Right atrium auricular region (tissue), 2 donors: ENCODE measurements at places on chromosomes 6 and 20.

GRCh38 chr6:23535101-23535500 is 590.9 kb upstream of the NRSN1 start:
- no peaks in the 10 kb centered on the region for H3K4me1 ChIP-seq
- H3K27ac ChIP-seq, result no peak overlapping the region
- no peak for DNase-seq
- H3K27me3 ChIP-seq, result no peaks in the 10 kb centered on the region

- H3K27me3 ChIP-seq, result no peaks in the 10 kb centered on the region
- no peak overlapping the region for H3K4me3 ChIP-seq
- no peak for DNase-seq
- no peaks in the 10 kb centered on the region for H3K36me3 ChIP-seq
- H3K4me1 ChIP-seq, result no peaks in the 10 kb centered on the region
- no peak overlapping the region for H3K27ac ChIP-seq
Measured at GRCh38 chr6:23633996-23634395, 492.0 kb upstream of the NRSN1 start.

DNA sequence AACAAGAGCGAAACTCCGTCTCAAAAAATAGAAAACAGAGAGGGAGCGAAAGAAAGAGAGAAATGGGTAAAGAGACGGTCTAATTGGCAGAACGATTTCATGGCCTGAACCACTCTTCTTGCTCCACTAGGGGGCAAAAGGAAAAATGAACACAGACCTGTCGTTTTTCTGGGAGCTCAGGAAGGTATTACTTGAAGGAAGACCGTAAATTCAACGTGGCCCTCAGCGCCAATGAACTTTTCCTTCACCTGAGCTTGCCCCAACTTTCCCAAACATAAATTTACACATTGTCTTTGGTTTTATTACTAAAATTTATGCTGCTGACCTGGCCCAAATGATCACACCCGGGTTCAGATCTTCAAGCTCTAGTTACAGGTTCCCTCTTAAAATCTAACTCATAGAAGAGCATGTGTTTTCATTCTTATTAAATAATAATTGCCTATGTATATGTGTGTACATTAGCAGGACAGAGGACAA is 67.3 kb downstream of the ATP9A start:
- H3K4me1 ChIP-seq, result no peaks in the 10 kb centered on the region
- no peak for DNase-seq
- H3K36me3 ChIP-seq, result no peaks in the 10 kb centered on the region

DNA sequence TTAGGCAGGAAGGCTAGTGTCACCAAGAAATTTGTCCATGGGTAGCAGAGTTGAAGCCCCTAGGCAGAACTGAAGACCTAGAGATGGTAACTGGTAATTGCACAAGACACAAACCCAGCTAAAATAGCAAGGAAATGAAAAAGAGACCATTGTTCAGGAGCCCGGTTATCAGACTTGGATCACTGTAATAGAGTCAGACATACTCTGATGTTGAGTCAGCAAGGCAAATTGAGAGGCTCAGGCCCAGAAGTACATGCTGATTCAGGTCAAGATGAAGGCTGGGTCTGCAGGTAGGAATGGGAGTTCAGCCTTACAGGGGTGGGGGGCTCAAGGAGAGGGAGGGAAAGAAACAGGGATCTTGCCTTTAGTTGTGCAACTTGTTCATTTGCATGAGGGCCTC is 6.5 kb upstream of the TMEM242 start:
- H3K27me3 ChIP-seq, result no peaks in the 10 kb centered on the region
- H3K4me1 ChIP-seq, result peaks cover 7% of the 10 kb centered on the region
- H3K36me3 ChIP-seq, result no peaks in the 10 kb centered on the region
- H3K27ac ChIP-seq, result no peak overlapping the region
- no peak for DNase-seq

DNA sequence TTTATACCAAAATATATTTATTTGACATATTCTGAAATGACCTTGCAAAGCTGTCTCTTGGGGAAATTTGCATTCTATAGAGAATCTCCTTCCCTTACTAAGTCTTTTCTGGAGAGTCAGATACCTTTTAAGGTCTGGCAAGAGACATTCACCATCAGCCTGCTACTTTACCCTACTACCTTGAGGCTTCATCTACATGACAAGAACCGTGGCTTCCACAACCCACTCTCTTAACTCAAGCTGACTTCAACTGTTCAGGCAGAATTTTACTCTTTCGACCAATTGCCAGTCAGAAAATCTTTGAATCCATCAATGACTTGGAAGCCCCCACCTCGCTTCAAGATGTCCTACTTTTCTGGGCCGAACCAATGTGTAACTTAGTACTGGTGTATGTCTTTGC is 314.2 kb downstream of the LAMA2 start:
- H3K4me3 ChIP-seq, result no peak overlapping the region
- no peak overlapping the region for H3K27ac ChIP-seq

DNA sequence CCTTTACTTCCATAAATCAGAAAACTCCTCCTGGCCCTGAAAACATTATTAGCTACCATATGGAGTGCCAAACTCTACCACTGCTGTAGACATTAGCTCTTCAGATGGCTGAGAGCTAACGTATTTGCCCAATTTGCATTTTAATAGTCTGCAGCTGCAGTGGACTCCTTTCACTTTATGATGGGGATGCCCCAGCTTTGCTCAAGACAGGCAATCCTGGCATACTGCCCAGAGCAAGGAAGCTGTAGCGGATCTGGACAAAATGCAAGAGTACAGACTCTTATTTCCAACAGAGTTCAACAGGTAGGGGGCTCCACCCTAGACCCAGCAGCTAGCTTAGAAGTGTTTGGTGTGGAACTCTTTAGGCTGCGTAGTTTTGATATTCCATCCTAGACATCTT is 246.7 kb downstream of the FOXC1 start:
- H3K36me3 ChIP-seq, result no peaks in the 10 kb centered on the region
- H3K4me1 ChIP-seq, result no peaks in the 10 kb centered on the region
- DNase-seq, result no peak

- DNase-seq, result peak; percentile 89
- no peaks in the 10 kb centered on the region for H3K36me3 ChIP-seq
- H3K4me3 ChIP-seq, result no peak overlapping the region
Measured at GRCh38 chr20:20743511-20744169, 31.2 kb upstream of the RALGAPA2 start.

GRCh38 chr6:158714706-158715105 is 64.9 kb downstream of the SYTL3 start:
- H3K27ac ChIP-seq, result no peak overlapping the region
- H3K4me3 ChIP-seq, result no peak overlapping the region
- DNase-seq, result no peak
- H3K27me3 ChIP-seq, result no peaks in the 10 kb centered on the region

GRCh38 chr20:45899046-45899835 is 8.1 kb downstream of the CTSA start:
- H3K27me3 ChIP-seq, result no peaks in the 10 kb centered on the region
- no peak overlapping the region for H3K27ac ChIP-seq
- no peak overlapping the region for H3K4me3 ChIP-seq
- H3K4me1 ChIP-seq, result no peaks in the 10 kb centered on the region
- H3K36me3 ChIP-seq, result peaks cover 76% of the 10 kb centered on the region
